NCI-H1436 (cell line): ENCODE measurements at places on chromosomes 7 and 10.

DNA sequence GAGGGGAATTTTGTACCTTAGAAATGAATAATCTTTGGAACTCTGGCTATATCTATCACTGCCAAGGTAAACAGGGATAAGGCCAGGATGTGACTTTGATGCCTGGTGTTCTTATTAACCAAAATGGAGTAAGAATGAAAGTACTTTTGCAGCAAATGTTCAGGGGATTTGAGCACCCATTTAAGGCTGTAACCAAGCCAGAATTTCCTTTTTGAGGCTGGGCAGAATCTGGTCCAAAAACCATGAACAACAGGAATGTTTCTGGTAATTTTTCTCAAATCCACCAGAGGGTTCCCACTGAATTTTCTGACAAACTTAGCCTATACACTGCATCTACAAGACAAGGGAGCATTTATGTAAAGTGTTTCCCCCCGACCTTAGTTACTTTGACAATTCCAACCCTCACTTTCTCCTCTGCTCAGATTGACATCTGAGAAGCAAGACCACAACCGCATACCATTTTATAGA is 120.6 kb downstream of the BAMBI start:
- DNase-seq, result no peak

- no peak for DNase-seq
Measured at GRCh38 chr7:154929006-154929726, 73.8 kb downstream of the PAXIP1 start.

DNA sequence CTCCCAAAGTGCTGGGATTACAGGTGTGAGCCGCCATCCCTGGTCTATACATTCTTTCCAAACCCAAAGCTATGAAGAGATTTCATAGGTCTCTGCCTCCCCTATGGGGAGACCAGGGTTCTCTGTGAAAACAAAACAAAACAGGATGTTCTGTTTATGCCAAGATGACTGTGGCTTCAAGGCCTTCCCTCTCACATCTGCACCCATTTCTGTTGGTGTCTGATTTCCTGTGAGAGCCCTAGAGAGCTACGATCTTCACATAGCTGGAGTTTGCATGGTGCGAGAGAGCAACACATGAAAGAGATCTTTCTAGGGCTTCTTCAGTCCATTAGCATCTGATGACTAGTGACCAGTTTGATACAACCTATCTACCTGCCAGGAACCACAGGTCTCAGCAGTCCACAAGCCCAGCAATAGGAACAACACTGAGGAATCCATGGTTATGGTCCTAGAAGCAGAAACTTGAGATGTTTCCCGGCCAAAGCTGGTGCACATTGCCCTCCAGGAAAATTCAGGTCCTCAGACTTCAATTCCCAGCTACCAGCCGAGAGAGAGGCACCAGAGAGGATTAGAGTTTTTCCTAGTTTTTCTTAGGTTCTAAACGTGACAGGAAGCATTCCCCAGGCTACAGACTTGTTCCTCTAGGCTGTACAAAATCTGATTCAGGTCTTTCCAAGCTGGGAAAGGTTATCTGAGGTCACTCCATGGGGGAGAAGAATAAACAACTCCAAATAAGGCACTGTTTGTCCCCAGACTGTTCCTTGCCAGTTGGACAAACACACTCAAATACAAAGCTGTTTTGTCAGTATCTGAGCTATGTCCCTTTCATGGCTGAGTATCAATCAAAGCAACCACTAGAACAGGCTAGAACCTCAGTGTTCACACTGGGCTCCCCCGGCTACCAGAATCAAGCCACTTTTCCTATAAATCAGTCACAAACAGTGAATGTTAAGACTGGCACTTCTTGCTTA is 259.7 kb downstream of the CALN1 start:
- no peak for DNase-seq

DNA sequence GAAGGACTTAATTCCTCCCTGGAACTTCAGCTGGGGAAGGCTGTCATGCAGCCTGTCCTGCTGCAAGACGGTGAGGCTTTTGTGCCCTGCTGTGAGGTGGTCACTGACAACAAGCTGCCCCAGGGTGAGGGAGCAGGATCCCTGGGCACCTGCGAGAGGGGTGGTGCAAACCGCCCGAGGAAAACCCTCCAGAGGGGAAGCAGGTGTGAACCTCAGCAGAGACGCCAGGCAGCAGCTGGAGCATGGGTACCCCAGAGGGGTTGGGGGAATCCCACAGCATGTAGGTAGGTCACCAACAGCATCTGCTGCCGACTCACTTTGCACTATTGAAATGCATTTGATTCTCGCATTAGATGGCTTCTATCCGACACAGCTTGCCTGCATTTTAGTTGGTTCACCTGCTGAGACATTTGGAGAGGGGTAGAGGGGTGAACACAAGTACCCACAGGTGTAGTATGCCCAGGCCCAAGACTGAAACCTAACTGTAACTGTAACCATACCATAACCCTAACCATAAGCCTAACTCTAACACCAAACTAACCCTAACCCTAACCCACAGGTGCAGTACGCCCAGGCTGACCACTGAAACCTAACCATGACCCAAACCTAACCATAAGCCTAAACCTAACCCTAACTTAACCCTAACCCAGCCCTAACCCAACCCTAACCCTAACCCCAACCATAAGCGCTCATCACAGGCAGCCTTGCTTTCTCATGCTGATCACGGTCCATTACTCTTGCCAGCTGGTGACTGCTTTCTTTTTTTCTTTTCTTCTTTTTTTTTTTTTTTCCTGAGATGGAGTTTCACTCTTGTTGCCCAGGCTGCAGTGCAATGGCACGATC is 85.9 kb downstream of the ELFN1 start:
- no peak for DNase-seq

GRCh38 chr7:27125986-27126394 is 4.6 kb downstream of the HOXA4 start:
- no peak for DNase-seq

DNA sequence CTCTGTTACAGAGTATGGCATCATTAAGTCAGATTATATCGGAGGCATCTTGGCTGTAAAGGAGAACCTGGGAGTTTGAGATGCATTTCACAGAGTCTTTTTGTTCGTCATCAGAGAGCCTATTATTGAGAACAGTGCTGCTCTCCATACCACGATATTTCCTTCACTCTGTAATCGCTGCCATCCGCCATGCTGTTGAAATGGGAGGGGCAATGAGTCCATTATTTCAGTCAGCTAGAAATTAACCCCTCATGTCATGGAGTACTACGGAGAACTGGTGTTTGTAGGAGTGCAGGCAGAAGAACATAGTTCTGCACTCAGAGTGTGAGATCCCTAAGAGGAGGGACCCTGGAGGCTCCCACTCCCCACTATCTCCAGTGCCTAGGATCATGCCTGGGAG is 59.2 kb downstream of the SLC16A12 start:
- DNase-seq, result no peak

DNA sequence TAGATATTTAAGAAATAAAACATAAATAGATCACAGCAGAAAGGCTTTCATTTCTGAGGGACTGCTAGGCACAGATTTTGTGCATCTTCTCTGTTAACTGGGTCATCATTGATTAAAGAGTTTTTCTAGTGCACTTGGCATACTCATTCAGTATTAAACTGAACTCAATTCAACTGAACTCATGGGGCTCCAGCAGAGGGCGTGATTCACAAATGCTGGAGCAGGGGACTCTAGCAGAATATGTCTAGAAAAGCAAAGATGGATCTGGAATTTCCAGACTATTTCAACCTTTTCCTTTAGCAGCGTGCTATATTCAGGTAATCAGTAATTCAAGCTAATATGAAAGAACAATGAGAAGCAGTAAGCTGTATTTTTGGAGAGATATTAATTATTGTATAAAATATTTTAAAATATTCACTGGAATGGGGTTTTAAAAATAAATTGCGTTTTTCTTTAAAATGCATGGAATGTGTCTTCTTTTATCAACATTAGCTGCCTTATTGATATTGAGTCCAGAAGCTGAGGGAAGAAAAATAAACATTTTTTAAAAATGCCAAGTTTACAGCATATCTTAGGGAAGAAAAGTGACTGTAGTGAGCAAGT is 296.8 kb upstream of the CACNA2D1 start:
- DNase-seq, result peak; percentile 63

DNA sequence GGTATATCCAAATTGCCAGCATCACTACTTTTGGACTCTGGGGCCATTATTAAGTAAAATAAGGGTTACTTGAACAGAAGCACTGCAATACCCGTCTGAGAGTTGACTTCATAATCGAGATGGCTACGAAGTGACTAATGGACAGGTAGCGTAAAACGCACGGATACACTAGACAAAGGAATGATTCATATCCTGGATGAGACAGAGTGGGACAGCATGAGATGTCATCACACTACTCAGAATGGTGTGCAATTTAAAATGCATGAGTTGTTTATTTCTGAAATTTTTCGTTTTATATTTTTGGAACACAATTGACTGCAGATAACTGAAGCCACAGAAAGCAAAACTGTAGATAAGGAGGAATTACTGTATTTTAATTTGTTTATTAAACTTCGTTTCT is 421.5 kb upstream of the LRGUK start:
- DNase-seq, result no peak

- no peak for DNase-seq
Measured at GRCh38 chr7:41870461-41871138, 167.7 kb upstream of the INHBA start.

DNA sequence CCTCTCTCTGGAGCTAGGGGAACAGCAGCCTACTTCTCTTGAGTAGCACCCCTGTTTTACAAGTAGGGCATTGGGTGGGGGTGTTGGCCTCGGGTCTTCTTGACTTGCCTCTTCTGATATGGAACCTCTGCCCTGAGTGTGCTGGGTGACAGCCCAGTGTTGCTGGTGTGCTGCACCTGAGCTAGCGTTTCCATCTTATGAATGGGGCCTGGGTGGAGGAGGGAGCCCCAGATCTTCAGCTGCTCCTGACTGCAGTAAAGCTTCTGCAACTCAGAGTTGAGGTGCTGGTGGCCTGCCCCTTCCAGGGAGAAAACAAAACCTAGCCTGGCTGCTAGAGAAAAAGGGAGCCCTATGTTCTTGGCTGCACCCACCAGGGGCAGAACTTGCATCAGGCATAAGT is 202.5 kb upstream of the SHH start:
- DNase-seq, result no peak

DNA sequence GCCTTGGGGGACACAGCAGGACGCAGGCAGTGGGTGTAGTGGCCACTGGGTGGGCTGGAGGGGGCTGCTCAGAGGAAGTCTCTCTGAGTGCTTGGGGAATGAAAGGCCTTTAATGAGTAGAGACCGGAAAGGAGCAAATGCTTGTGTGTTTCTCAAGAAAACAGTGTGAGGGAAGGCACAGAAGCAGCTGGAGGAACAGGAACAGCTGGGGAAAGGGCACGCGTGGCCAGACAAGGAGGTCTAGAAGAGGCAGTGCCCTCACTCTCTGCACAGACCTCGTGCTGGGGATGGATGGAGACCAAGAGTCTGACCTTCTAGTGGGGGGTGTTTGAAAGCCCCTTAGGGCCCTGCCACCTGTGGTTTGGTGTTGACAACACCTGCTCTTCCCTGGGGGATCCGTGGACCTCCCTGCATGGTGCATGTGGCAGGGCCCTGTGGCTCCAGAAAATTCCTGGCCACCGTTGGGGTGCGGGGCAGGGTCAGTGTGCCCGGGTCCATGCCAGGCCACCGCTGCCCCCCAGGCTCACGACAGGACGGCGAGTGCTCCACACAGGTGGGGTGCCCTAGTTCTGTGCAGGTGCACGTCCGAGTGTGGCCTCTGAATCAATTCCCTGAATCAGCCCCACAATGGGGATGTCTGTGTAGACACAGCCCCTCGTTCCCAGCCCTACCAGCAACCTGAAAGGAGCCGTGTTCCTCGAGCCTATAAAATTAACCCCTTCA is 25.9 kb upstream of the FAM20C start:
- DNase-seq, result no peak

- no peak for DNase-seq
Measured at GRCh38 chr7:47523401-47523800, 58.5 kb downstream of the TNS3 start.

DNA sequence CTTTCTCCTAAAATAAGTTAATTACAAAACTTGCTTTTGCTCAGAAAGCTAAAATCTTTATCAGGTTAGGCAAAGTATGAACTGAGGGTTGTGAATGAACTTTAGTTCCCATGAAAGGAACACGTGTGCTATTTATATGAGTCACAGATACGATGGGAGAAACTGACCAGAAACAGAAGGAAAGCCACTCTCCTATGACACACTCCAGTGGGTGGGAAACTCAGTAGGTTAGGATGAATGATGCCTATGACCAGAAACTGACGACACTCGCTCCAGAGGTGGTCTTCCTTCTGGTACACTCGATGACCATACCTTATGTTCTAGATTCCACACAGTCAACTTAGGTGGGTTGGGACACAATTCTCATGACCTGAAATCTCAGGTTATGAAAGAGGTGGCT is 215.7 kb upstream of the INHBA start:
- DNase-seq, result no peak

DNA sequence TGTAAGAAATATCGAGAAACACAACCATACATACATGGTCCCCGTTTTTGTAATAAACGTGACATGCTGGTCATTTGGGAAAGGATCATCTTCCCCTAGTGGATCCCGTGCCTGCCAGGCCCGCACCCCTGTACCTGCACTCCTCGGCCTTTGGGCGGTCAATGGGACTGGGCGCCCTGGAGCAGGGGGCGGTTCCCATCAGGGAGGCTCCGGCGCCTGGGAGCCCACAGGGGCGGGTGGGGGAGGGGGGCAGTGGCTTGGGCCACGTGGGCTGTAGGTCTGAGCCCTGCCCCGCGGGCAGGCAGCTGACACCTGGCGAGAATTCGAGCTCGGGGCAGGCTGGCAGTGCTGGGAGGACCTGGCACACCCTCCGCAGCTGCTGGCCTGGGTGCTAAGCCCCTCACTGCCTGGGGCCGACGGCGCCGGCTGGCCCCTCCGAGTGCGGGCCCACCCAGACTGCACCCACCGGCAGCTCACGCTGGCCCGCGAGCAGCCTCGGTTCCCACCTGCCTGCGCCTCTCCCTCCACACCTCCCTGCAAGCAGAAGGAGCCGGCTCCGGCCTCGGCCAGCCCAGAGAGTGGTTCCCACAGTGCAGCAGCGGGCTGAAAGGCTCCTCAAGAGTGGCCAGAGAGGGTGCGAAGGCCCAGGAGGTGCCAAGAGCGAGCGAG is 361.6 kb upstream of the GRM3 start:
- no peak for DNase-seq

DNA sequence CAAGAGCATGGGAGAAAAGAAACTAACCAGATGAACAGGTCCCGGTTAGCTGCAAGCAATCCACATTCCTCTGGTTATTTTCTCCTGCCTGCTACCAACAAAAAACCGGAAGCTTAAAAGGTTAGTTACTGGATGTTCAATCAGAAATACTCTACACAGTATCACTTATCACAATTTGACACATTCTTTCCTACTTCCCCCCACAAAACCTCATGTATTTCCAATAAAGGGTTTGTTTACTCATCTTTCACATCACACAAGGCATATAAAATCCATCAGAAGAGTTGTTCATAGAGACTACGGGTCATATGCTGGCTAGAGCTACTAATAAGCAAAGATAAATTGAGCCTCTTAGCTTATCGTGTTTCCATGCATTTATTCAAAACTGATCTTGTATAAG is 4.8 kb downstream of the SLC25A28 start:
- DNase-seq, result no peak

GRCh38 chr10:50648935-50649227 is 25.1 kb upstream of the SGMS1 start:
- no peak for DNase-seq

- no peak for DNase-seq
Measured at GRCh38 chr7:23604296-23604640, 7.1 kb downstream of the CCDC126 start.

GRCh38 chr10:121891103-121891502 is 36.7 kb downstream of the ATE1 start:
- no peak for DNase-seq
